ENCODE measurements at places on chromosomes 4 and X. TPM values are rescaled to one million over a fixed set of nuclear protein-coding genes. Genes with fewer than 3 reads are reported as not detected.

The GLRA3 gene
- not detected for total RNA-seq

The TEX11 gene
- total RNA-seq: not detected

The XAGE1B gene
- not detected for total RNA-seq

The GAGE12H gene
- total RNA-seq: not detected

GRCh38 chrX:17465201-17465600, 90.2 kb downstream of the NHS start:
- peaks cover 2% of the 10 kb centered on the region for H3K27me3 ChIP-seq
- no peaks in the 10 kb centered on the region for H3K4me1 ChIP-seq
- no peak overlapping the region for H3K4me3 ChIP-seq
- H3K36me3 ChIP-seq: no peaks in the 10 kb centered on the region

- H3K27ac ChIP-seq: no peak overlapping the region
- H3K4me3 ChIP-seq: no peak overlapping the region
- no peaks in the 10 kb centered on the region for H3K4me1 ChIP-seq
- H3K27me3 ChIP-seq: no peaks in the 10 kb centered on the region
- no peaks in the 10 kb centered on the region for H3K36me3 ChIP-seq
- no peak for DNase-seq
Measured at GRCh38 chr4:33724685-33725084, 2519.6 kb downstream of the ARAP2 start.

DNA sequence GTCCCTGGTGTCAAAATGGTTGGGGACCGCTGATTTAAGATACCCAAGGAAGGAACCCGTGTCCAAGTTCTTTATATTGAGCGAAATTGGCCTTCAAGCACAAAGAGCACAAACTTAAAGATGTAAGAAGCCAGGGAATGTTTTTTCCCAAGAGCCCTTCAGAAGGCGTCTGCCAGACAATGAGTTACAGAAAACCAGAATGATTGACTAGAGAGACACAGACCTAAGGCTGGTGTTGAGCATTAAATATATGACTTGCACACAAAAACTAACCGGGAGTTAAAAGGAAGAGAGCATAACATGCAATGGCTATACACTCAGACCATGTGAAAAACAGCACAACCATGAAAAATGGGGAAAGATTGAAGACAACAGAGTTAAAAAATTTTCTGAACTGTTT, 157.5 kb upstream of the FAM9B start:
- DNase-seq: no peak
- peaks cover 4% of the 10 kb centered on the region for H3K4me1 ChIP-seq
- H3K27ac ChIP-seq: no peak overlapping the region
- H3K27me3 ChIP-seq: no peaks in the 10 kb centered on the region

- no peaks in the 10 kb centered on the region for H3K4me1 ChIP-seq
- no peak for DNase-seq
- H3K36me3 ChIP-seq: no peaks in the 10 kb centered on the region
- no peaks in the 10 kb centered on the region for H3K27me3 ChIP-seq
Measured at GRCh38 chr4:150244600-150244999, 166.4 kb downstream of the DCLK2 start.

DNA sequence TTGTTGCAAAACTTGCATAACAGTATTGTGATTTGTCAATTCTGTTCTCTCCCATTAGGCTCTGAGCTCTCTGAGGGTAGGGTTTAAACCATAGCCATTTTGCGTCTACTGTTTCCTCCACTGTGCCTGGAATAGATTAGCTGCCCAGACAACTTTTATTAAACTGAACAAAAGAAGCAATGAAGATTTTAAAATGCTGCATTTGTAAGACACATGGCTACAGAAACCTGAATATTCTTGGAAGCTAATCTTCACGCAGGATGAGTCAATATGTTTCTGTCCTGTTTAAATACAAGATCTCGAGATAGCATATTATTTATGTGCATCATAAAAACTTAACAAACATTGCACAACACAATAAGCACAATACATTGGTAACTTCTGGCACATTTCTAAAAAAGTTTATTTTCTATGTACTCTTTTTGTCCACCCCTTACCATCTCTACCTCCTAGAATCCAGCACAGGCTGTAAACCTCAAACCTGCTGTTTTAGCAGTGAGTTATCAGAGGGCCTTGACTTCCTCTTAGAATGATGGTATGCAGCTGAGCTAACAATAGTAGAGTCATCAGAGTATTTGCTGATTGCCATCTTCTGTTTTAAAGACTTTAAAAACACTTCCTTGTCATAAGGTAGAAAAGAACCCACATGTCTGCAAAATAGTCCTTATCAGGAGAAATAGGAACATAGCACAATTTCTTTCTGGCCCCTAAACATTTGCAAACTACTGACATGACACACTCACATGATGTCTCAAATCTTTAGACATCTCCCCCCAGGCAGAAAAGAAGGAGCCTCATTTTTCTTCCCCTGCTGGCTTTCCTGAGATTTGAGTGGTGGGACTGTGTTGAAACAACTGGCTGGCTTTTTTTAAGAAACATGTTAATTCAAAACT, 10.6 kb upstream of the CCNG2 start:
- no peak for DNase-seq
- H3K4me3 ChIP-seq: no peak overlapping the region
- peaks cover 16% of the 10 kb centered on the region for H3K4me1 ChIP-seq
- no peaks in the 10 kb centered on the region for H3K27me3 ChIP-seq
- peak overlapping the region; percentile 74 for H3K27ac ChIP-seq
- no peaks in the 10 kb centered on the region for H3K36me3 ChIP-seq

- DNase-seq: no peak
- H3K4me1 ChIP-seq: no peaks in the 10 kb centered on the region
- H3K27me3 ChIP-seq: no peaks in the 10 kb centered on the region
- H3K4me3 ChIP-seq: no peak overlapping the region
- no peaks in the 10 kb centered on the region for H3K36me3 ChIP-seq
Measured at GRCh38 chr4:167713756-167714155, 378.6 kb upstream of the ANXA10 start.
